ENCODE measurements at places on chromosomes 5 and 9.
A peak's percentile ranks its signal among the peaks of the same experiment; 100 is the strongest.

DNA sequence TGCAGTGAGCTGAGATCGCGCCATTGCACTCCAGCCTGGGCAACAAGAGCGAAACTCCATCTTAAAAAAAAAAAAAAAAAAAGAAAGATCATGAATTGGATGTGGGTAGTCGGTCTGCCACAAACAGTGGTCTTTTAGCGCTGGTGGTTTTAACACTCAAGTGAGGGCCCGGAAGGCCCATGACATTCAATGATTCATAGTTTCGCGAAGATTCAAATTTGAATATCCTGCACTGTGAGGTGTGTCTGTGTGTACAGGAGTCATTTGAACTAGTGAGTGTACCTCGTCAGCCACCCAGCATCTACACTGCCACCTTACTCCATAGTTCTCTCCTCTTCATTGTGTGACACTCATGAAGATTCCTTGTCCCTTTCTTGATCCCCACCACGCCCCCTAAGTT is 41.3 kb downstream of the CFAP77 start:
- no peak for DNase-seq

DNA sequence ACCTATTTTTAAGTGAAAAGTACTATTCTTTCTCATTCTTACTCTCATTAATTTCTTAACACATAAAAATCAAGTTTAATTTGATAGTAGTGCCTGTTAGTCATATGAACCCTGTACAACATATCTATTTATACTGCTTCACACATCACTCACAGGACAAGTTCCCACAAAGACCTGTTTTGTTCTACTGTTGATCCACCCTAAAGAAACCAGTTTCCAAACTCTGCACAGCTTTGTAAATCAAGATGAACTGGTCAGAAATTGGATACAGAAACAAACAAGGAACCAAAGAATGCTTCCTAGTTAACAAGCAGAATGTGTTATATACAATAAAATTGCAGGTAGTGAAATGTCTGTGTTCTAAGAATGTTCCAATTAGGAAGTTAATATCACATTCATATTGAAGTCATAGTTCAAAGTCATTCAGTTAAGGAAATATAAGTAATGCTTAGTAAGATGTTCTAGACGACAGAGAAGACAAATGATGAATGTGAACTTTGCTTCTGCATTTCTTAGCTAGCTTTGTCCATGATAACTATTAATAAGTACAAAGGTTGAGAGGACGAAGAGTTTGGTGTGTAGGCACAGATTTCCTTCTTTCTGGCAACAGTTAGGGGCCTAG is 33.4 kb downstream of the C9orf85 start:
- no peak for DNase-seq

DNA sequence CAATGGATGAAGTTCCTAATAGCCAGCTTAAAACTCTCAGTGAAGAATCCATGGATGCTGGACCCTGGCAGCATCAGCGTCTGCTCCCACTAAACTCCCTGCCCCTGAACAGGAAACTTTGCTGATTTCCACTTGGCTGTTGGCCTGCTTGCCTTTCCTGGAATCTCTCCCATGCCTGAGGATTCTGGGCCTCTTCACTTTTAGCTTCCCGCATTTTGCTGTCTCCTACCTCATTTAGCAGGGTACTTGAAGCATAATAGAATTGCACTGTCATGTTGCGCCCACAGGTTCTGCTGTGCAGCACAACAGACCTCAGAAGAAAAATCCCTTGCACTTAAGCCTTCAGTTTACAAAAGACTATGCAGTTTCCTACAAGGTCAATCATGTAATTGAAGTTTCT is 127.6 kb downstream of the DROSHA start:
- DNase-seq, result no peak

- no peak for DNase-seq
These were observed 50.0 kb downstream of the HACD4 start for GRCh38 chr9:20981486-20981885.

GRCh38 chr5:170078458-170078857 is 27.2 kb upstream of the FOXI1 start:
- no peak for DNase-seq

- no peak for DNase-seq
These were observed 1.3 kb upstream of the DND1 start for GRCh38 chr5:140674629-140675028.

DNA sequence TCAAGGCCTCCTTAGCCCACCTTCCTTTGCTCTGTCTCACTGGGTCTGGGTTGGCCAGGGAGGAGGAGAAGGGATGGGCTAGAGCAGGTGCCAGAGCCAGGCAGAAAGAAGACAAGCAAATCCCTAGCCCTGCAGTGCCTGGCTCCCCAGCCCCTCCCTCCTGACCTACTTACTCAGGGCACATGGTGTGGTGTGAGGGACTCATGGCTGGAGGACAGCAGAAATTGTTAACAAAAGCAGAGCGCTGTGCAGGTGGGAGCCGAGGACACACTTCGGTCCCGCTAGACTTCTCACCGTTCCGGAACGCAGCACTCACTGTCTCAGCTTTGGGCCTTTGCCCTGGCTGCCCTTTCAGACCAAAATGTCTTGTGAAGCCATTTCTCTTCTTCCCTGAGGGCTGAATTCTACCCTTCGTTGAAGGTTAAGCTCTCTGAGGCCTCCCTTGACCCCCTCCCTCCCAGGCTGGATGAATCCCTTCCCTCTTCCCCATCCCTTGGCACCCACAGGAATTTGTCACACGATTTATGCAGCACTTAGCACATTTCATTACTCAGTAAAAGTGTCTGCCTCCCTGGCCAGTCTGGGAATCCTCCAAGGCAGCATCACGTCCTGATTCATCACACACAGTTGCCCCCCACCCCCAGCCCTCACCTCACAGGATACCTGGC is 263.9 kb upstream of the TRPC7 start:
- DNase-seq, result no peak

- no peak for DNase-seq
These were observed 223.5 kb upstream of the DAB2 start for GRCh38 chr5:39648085-39648847.

DNA sequence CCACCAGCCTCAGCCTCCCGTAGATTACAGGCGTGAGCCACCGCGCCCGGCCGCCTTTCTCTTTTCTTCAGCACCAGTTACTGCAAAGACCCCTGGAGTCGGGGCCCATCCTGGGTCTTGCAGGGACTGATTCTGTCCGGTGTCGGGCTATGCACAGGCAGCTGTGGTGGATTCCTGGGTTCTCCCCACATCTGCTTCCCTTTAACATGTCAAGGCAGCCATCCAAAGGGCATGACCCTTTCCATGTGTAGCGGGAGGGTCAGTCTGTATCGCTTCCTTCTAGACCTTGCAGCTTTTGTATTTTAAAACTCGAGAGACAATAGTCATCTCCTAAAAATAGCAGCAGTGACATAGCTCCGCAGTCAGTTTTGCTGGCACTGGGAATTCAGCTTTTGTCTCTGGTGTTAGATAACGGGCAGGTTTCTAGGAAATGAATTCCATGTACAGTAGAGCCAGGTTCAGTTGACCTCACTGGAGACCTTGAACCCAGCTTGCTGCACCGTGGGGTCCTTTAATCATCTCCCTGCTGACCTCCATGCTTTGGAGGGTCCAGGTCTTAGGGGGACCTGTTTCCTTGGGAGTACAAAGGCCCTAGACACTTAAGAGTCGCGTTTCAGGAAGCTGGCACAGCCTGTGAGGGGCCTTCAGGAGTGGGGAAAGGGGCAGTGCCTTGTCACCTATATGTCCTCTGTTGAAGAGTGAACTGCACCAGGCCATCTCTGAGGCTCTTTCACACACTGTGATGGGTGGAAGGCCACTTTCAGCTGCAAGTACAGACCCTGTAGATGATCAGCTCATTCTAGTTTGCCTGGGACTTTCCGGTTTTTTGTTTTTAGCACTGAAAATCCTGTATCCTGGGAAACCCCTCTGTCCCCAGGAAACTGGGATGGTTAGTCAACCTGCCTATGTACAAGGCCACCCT is 13.8 kb downstream of the ANKRD33B start:
- peak; percentile 78 for DNase-seq

GRCh38 chr5:164651546-164652275 is 1146.3 kb downstream of the MAT2B start:
- no peak for DNase-seq

- DNase-seq, result peak; percentile 39
These were observed 69.0 kb downstream of the SLC28A3 start for GRCh38 chr9:84271531-84271900.

DNA sequence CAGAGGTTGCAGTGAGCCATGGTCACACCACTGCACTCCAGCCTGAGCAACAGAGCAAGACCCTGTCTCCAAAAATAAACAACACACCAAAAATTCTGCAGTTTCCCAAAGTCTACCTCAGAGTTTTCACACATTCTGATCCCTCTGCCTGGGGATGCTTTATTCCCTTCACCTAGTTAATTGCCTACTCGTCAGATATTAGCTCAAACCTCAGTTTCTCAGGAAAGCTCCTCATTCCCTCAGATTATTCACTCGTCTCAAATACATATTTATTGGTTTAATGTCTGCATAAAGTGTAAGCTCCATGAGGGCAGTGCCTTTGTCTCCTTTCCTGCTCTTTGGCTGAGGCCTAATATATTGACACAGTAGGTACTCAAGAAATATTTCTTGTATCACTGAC is 2.5 kb upstream of the MATR3 start:
- no peak for DNase-seq

- DNase-seq, result no peak
These were observed 566.0 kb upstream of the DMAC1 start for GRCh38 chr9:8365466-8366160.

GRCh38 chr9:26326563-26326962 is 566.0 kb downstream of the CAAP1 start:
- DNase-seq, result no peak

- DNase-seq, result no peak
These were observed 27.7 kb downstream of the CDH9 start for GRCh38 chr5:27010646-27011045.

DNA sequence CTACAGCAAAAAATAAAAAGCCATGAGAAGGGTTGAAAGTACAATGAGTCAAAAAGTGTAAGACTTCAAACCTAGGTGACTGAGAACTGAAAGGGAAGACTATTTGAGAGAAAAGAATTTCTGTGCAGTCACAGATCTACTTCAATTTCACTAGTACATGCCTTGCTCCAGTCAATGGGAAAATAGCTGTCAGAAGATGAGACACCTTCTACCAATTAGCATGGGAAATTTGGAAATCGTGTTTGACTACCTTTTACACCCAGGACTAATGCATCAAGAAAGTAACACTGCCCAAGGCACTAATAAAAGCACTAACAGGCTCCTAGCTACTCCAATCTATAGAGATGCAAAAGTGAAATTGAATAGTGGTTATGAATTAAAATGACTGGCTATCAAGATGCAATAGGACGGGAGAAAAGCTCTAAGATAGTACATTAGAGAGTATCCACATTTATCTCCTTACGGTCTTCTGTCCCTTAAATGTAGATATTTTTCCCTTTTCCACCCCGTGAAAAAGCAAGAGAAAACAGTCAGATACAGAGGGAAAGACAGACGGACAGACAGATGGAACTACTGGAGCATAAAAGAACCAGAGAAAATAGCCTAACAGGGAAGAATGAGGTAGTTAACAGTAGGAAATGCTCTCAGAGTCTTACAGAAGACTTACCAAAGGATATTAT is 15.2 kb downstream of the ERP44 start:
- no peak for DNase-seq

- DNase-seq, result no peak
These were observed at the start of gene CDH10 for GRCh38 chr5:24644761-24645160. Gene CDH10 (minus strand): TSS chr5:24644978. CDS start chr5:24593490, 51,488 bp downstream.

DNA sequence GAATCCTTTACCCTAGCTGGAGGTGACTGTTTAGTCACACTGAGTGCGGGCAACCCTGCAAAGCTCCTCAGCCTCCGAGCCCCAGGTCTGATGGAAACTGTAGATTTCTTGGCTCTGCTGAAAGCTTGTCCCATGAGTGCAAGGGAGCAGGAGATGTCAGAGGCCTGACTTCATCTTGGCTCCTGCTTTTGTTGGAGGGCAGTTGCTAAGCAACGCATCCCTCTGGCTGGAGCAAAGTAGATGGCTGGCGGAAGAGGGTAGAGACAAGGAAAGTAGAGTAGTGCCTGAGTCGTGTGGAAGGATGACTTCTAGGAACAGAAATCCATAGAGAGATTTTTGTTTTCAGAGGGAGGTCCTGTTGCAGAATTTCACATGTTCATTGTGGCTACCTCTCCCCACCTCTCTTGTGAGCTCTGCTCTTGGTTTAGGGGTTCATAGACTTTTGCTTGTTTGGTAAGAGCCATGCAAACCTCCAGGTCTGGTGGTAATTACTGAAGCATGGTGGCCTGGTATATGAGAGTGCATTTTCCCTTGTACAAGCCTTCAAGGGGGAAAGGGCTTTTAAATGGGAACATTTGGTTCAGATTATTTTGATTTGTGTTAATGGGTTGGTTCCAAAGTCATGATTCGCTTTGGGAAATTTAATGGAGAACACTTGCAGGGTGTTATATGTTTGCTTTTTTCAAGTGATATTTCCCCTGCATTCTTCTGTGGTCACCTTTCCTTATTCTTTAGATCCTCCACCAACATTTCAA is 71.5 kb downstream of the ARHGAP26 start:
- peak; percentile 75 for DNase-seq

DNA sequence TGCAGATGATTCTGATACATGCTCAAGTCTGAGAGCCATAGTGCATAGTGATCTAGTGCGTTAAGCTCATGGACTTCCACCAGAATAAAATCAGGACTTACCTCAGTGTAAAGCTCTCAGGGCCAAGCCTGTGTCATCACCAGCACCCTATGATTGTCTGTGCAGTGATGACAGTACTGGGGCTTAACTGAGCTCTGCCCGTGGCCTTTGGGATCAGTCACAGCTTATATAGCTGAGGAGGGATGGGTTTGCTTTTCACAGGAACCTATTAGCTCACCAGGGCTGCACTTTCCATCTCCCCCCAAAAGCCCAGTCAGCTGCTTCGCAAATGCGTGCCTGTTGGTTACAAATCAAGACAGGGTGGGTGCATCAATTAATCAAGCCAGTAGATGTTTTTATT is 246.9 kb downstream of the NR3C1 start:
- no peak for DNase-seq

GRCh38 chr9:132946631-132947295 is 2.3 kb upstream of the TSC1 start:
- DNase-seq, result no peak

- no peak for DNase-seq
These were observed 139.5 kb downstream of the FSTL4 start for GRCh38 chr5:133472829-133473228.

DNA sequence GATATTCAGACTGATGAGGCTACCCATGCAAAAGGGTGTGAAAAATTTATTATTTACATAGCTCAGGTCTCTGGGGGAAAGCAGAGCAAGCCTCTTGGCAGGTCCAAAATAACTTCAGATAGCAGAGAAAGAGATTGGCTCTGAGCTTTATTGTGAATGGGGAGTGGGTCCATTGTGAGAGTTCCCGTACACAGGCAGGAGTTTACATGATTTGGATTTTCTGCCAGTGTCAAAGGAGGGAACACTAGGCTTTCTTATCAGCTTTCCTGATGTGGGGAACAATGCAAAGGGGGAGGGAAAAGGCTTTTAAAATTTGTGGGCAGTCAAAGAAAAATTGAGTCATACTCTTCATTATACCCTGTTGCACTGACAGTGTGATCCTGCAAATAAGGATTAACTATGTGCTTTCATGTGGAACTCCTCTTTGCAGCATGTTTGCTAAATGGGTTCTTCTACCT is 615.0 kb upstream of the RIOK2 start:
- no peak for DNase-seq

DNA sequence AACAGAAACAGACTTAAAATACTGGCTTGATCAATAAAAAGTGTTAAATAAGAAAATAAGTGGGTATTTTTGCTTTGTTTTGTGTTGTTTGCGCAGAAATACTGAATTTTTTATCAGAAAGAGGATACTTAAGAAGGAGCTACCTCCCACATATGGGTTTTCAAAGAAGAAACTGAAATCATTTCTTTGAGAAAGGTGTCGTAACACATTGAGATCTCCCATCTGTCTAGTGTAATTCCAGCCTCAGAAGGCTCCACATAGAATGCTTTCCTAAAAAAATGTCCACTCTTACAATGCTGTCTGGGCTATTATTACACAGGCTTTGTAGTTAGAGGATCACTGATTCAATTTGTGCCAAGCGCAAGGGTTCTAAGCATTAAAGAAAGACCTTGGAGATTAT is 226.2 kb downstream of the EPB41L4A start:
- DNase-seq, result no peak

Measured in left cardiac atrium (tissue), 4 donors.